ENCODE measurements at places on chromosomes 5 and 9.

DNA sequence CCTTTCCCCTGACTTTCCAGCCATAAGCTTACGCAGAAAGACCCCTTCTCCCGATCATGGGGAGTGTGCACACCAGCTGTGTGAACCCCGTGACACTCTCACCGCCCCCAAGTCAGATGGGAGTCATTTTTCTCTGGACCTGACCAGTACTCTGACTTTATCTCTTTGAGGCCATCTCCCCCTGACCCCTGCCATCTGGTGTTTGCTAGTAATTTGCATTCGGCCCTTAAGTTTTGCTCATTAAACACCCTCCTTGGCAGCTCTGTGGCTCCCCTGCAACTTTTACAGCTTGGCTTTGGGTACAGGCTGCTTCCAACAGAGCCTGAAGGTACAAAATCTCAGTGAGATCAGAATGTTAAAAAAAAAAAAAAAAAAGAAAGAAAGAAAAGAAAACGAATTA is 43.9 kb downstream of the PDZD2 start:
- no peak for DNase-seq

DNA sequence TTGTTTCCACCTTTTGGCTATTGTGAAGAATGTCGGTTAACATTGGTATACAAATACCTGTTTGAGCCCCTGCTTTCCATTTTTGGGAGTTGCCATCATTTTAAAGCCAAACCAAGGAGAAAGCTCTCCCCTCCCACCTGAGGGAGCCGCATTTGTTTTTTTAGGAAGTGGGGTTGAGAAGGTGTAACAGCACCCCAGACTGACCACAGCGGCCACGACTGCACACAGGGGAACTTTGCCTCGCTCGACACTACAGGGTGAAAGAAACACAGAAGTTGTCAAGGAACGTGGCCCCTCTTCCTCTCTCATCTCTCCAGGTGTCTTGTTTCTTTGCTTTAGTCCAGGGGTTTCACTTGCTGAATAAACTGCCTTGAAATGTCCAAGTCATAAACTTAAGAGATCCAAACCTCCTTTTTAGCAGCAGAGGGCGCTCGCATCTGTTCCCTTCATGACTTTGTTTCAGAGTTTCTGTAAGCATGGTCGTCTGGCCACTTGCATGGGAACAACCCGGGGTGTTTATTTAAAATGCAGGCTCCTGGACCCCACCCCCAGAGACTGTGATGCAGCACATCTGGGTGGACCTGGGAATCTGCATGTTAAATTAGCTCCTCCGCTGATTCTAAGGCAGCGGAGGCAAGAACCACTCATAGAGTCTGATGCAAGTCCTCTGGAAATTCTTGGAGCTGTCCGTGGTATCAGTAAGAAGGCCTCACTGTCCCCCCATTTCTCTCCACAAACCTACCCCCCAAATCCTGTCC is 2.1 kb upstream of the TTLL11 start:
- peak; percentile 31 for DNase-seq

DNA sequence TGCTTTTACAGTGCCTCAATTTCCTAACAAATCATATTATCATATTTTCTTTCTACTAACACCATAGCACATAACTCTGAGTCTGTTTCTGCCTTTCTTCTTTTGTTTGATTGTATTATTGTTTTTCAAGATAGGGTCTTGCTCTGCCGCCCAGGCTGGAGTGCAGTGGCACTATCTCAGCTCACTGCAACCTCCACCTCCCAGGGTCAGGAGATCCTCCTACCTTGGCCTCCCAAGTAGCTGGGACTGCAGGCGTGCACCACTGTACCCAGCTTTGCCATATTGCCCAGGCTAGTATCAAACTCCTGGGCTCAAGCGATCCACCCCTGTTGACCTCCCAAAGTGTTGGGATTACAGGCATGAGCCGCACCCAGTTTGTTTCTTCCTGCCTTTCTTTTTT is 18.7 kb downstream of the PAIP2 start:
- DNase-seq: no peak

GRCh38 chr9:84382720-84383119 is 42.2 kb upstream of the SLC28A3 start:
- no peak for DNase-seq

GRCh38 chr9:116594547-116594946 is 92.6 kb upstream of the TRIM32 start:
- DNase-seq: no peak

GRCh38 chr5:54651482-54652076 is 134.0 kb downstream of the SNX18 start:
- DNase-seq: no peak

- DNase-seq: no peak
These were observed 803.8 kb upstream of the ZNF608 start for GRCh38 chr5:125550274-125550673.

DNA sequence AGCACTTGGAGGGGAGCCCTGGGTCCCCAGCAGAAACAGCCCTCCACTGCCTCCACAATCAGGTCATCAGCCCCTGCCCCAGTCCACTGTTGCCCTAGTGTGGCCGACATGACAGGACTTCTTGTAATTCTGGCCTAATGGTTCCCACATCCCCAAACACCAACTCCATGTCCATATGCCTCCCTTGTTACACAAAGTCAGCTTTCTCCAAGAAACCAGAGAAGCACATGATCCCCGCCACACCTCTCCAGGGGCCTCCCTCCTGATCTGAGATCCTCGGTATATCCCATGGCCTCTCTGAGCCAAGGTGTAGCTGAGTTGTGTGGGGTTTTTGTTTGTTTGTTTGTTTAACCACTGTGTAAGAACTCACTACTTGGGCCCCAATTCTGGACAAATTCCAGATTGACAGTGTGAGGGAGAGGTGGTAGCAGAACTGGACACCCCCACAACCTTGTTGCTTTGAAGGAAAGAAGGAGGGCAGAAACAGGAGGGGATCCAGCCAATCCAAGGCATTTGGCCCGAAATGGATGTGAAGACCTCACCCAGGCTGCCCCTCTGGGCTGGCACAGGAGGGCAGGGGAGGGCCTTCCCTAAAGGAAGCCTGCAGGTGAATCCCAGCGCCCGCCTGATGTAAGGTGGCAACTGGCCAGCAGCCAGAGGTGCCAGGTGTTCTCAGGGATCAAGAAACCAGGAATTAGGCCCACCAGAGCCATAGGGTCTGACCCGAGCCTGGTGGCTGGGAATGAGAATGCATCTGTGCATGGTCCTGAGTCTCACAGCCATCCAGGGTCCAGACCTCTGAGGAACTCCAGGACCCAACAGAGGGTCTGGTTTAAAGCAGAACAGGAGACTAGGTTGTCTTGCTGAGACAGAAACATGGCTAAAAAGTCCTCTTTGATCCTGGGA is 13.4 kb downstream of the IRF1 start:
- DNase-seq: no peak

DNA sequence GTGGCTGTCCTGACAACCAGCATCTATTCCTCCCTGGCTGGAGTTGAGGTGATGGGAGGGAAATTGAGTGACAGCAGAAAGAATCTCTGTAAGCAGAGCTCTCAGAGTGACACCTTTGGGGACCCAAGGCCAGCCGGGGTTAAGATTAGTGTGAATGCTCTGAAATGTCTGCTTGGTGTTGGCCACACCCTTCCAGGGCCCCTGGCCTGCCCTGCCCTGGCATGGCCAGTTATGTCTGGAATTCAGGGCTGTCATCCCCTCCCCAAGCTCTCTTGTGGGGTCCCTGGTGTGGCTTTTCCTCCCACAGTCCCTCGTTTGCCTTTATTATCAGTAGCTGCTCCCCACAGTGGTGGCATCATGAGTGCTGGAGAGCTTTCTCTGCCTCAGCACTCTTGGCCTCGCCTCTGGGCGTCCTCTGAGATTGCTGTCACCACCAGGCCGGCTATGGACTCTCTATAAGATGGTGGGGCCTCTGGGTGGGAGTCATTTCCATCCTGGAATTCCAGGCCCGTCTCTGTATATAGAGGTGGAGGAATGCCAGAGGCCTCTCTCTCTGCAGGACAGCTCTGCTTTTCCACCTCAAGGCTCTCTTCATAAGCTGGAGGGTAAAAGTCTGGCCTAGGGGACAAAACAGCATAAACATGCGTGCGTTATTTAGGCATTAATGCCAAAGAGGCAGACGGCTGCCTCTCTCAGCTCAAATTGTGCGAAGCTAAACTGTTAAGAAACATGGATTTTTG is 3.6 kb downstream of the TMEM252 start:
- no peak for DNase-seq

GRCh38 chr5:91132550-91132949 is 250.6 kb downstream of the ARRDC3 start:
- no peak for DNase-seq
